ENCODE measurements at places on chromosomes 6 and 20. TPM values are rescaled to one million over a fixed set of nuclear protein-coding genes. Genes with fewer than 3 reads are reported as not detected.

GRCh38 chr6:111912904-111913303 is 39.7 kb upstream of the FYN start:
- DNase-seq = no peak

GRCh38 chr6:40328986-40329545 is 258.1 kb downstream of the LRFN2 start:
- no peak for DNase-seq

GRCh38 chr6:69847492-69847788 is 18.9 kb upstream of the COL19A1 start:
- DNase-seq = no peak

DNA sequence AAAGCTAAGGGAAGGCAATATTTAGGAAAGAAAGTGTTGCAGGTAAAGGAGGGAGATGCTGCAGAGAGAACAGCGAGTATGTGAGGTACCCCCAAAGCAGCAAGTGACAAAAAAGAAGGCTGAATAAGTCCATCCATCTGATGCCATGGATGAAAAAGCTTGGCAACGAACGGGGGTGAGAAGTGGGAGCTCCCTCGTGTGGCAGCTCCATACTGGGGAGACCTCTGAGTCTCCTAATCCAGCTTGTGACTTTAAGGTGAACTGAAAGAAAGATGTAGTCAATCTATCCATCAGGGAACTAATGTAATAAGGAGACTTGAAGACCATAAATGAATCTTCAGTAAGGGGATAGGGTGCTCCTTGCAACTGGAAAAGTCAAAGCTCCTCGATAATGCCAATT is 156.6 kb downstream of the OTOR start:
- no peak for DNase-seq

GRCh38 chr20:19015351-19016139 is 196.9 kb upstream of the SLC24A3 start:
- no peak for DNase-seq

- DNase-seq = no peak
Observed at GRCh38 chr6:142542704-142543233, 241.0 kb downstream of the ADGRG6 start.

DNA sequence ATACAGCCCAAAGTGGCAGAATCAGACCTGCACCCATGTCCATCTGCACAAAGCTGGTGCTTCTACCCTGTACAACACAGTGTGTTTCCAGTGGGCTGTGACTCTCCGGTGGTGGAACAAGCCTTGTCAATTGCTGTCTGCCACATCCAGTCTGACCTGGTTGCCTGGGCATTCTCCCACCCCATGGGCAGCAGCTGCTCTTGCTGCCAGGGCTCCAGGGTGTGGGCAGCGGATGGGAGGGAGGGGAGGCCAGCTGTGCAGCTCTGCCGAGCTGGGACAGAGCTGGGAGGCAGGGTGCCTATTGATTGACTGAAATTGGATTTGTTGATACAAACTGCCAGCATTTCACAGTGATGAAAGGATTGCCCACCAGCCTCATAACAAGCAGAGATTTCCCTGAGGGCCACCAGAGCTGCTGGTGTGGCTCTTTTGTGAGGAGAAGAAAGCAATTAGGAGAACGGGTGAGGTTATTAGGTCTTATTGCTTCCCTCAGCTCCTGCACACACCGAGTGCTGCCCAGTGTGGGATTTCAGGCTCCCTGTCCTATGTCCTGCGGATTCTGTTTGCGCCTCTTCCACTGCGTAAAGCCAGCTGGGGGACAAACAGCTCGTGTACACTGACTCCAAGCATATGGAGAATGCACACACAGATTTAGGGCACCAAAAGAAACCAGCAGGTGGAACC is 150.8 kb downstream of the NRN1 start:
- DNase-seq = no peak

DNA sequence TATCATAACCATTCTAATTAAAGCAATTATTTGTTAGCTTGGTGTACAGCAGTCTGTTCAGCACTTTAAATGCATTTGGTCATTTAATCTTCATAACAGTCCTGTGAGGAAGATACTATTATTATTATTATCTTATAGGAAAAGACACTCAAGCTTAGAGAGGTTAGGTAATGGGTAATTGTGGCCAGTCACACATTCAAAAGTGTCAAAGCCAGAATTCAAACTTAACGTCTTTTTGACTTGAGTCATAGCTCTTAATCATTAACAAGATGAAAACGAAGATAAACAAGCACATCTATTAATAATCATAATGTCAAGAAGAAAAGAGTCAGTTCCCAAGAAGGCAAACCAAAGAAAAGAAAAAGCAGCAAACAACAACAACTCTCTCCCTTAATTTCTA is 251.0 kb downstream of the SYNE1 start:
- no peak for DNase-seq

GRCh38 chr6:90375681-90376439 is 79.2 kb upstream of the BACH2 start:
- no peak for DNase-seq

DNA sequence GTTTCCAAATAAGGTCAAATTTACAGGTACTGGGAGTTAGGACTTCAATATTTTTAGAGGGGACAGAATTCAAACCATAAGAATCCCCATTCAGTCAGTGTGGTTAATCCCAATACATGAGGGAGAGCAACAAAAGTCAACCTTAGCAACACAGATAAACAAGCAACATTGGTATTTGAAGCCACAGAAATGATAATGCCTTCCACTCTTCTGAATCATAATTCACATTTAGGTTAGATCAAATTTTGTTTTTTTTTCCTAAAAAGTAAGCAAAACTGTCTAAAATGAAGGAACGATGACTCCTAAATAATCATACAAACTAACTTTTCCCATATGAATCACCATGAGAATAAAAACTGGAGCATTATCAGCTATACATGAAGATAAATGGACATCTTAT is 246.0 kb upstream of the TENT5A start:
- DNase-seq = no peak

DNA sequence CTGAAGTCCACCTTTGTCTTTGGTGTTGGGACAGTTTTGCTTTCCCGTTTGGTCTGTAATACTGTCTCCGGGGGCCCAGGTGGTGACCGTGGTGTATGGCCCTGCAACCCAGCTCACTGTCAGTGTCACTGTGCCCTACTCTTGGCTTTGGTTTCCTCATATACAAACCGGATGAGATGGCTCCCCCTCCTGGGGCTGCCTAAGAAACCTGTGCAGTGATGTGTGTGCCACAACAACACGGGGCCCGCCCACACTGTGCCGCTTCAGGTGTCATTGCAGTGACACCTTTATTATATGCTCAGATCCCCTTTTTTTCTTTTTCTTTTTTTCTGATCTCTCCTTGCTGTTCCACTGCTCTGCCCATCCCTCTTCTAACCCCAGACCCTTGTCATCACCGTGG is 73.9 kb downstream of the RAMACL start:
- DNase-seq = no peak

GRCh38 chr6:117396228-117396627 is 29.5 kb downstream of the ROS1 start:
- no peak for DNase-seq

DNA sequence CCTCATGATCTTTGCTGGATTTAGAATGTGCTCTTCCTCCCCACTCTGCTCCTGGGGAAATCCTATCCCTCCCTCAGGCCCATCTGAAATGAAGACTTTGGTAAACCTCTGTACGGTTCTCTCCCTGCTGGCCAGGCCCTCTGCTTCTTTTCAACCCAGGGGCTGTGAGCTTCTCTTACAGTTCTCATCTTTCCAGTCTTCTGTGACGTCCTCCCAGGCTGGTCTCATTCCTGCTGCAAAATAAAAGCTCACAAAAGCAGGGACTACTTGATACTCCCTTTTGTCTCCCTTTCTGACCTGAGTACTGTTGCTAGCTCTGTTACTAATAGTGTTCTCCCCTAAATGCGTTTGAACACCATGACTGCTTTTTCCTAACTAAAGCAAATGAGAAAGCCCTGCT is 46.3 kb downstream of the UNC5CL start:
- no peak for DNase-seq

- DNase-seq = no peak
Observed at GRCh38 chr6:163757520-163757919, 343.0 kb downstream of the QKI start.

Gene SLCO4A1
- total RNA-seq = 0.90 TPM

Gene RAB44
- under 0.01 TPM for total RNA-seq

Gene MGME1
- total RNA-seq = 12.5 TPM

Gene CRISP2
- not detected for total RNA-seq

Gene ARMC12
- 0.25 TPM for total RNA-seq

Gene BMP5
- not detected for total RNA-seq

Gene STMN3
- total RNA-seq = 0.51 TPM

Gene POU5F1
- not detected for total RNA-seq

Gene ITPR3
- total RNA-seq = 17.8 TPM
